Stimulated activated CD8-positive, alpha-beta memory T cell treated with anti-CD3 and anti-CD28 coated beads, Interleukin-7, amount 100 ng/mL, for 48 hours (primary cell): ENCODE measurements at places on chromosomes 2 and 18.

- DNase-seq = no peak
These were observed 128.4 kb upstream of the CBLN2 start for GRCh38 chr18:72672364-72673184.

GRCh38 chr2:234989183-234989701 lies 37.4 kb downstream of the SH3BP4 start:
- no peak for DNase-seq

GRCh38 chr18:3211236-3211992 lies 8.4 kb downstream of the MYOM1 start:
- DNase-seq = no peak

GRCh38 chr2:45919160-45919650 lies 267.7 kb downstream of the PRKCE start:
- DNase-seq = no peak

DNA sequence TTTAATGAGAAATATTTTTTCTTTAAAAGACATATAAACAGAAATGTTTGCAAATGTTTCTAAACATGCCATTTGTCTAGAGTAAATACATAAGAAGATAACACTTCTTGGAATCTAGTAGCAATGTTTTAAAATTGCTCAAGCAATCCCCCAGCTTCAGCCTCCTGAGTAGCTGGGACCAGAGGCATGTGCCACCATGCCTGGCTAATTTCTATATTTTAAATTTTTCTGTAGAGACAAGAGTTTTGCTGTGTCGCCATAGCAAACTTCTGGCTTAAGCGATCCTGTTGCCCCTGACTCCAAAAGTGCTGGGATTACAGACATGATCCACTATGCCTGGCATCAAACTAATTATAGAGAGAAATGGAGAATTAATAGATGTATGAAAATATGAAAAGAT lies 14.6 kb upstream of the MBD2 start:
- DNase-seq = no peak

- no peak for DNase-seq
These were observed 25.9 kb upstream of the LCLAT1 start for GRCh38 chr2:30421026-30421603.

DNA sequence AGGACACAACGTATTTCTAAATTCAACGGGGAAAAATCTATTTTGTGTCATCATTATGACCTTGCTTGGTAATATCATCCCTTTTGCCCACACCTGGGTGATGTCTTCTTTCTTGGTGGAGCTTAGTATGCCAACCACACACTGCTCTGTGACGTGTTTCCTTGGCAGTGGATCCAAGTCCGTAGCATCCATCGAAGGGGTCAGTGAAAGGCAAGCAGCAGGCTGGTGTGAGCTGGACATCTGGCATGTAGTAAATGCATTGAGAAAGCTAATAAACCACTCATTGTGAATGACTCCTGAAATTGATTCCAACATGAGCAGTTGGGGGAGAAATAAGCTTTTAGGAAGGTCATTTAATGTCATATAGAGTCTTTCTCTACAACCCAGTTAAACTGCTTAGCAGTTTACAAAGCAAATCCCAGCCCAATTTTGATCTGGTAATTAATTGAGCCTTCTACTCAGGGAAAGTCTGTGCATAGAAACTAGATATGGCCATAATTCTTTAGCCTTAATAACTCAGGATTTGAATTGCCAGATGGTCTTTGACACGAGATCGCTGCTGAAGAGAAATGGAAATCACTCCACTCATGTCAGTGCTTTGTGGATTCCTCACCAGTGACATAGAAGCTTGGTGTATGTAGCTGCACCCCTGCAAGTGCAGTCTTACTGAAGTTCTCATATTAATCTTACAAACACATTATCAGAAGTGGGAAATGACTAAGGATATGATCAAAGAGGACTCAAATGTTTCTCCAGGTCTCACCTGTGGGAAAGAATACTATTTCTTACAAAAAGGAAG lies 494.8 kb downstream of the CMPK2 start:
- DNase-seq = no peak

DNA sequence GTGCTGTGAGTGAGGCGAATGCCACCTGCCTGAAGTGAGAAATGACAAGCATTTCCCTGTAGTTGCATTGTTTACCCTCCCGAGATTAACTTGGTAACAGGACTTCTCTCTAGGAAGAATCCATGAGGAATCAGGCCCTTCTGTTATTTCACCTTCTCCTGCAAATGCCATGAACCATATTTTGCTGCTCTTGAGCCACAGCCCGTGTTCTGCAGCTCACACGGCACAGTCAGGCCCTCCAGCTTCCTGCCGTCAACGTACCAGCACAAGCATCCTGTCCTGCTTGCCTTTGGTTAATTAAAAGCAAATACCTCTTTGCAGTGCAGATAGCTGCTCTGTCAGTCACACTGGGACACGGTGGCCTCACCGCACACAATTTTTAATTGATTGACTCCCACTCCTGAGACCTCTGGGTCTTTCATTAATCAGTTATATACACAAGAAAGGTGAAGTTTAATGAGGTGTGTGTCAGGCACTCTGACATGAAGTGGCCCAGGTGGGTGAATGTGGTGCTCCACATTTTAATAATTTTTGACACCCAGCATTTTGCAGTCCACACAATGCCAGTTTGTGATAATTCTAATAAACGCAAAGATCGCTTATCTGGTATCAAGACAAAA lies 95.3 kb upstream of the ASB18 start:
- DNase-seq = no peak

DNA sequence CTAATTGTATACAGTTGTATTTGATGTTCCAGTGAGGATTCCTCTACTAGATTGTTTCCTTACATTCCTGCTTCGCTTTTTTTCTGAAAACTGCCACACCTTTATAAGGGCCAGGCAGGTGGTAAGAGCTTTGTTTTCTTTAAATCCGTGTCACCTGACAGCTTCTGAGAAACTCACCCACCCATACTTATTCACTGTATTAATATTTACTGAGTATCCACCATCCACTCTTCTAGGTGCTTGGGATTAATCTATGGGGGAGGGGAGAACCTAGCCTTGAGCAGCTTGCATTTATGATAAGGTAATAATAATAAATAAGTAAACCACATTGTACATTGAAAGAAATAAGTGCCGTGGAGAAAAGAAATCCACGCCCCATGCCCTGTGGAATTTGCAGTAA lies 174.7 kb upstream of the AGAP1 start:
- DNase-seq = no peak

GRCh38 chr2:184695-185094 lies 79.1 kb downstream of the SH3YL1 start:
- DNase-seq = no peak

GRCh38 chr2:216735668-216736067 lies 40.3 kb upstream of the IGFBP5 start:
- DNase-seq = no peak
